ENCODE measurements at places on chromosomes 5 and 9.

DNA sequence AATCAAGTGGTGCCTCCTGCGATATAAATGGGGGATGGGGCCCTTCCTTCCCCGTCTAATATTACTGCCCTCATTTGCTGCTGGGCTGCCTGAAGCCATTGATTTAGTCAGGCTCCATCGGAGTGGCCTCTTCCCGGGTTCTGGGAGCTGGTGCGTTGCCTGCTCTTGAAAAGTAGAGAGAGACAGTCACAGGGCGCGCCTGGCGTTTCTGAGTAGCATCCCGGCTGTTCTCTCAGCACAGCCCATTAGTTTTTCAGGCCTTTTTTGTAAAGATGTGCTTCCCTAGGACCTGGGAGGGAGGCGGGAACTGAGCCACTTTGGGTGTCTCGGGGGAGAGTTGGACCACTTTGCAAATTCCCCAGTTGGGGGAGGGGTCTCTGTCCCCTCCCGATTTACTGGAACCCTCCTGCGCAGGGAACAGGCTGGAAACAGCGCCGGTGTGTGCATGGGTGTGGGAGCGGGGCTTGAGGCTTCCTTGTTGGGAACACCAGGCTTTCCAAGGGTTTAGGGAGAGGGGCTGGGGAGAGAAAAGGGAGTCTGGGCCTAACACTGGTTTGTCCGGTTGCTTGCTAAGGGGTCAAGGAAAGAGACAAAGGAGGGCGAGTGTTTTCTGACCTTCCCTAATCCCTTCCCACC lies 4.7 kb downstream of the PRDM6 start:
- DNase-seq = no peak

- no peak for DNase-seq
Observed at GRCh38 chr5:73564675-73565074, 764 bp downstream of the ANKRA2 start.

GRCh38 chr5:57434227-57434640 lies 48.4 kb downstream of the ACTBL2 start:
- DNase-seq = no peak

- DNase-seq = no peak
Observed at GRCh38 chr9:21585756-21586752, 103.9 kb upstream of the IFNE start.

DNA sequence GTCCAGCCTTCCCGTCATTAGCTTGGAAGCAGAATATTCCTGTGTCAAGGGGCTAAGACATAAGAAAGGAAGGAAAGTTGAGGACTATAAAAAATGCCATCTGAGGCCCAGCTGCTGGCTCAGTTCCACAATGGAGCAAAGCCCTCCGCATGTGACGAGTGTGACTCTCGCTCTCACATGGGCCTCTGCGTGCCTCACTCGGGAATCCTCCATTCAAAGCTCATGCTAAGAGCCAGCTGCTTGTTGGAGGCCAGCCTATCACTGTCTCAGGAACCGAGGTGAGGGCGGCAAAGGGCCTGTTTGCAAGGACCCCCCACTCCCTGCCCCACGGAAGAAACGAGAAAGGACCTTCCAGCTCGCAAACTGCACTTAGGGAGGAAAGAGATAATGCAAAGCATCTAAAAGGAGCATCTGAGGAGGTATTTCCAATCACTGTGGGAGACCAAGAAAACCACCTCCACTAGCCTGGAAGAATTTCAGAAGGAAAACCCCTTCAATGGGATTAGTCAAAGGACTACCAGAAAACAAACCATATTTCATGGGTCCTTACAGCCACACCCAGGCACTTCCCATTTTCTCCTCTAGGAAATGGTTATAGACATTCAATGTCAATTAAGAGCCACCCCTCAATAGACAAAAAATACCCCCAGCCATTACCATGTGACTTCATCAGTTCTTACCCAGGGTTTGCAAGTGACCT lies 95.3 kb downstream of the PRRT1B start:
- no peak for DNase-seq

DNA sequence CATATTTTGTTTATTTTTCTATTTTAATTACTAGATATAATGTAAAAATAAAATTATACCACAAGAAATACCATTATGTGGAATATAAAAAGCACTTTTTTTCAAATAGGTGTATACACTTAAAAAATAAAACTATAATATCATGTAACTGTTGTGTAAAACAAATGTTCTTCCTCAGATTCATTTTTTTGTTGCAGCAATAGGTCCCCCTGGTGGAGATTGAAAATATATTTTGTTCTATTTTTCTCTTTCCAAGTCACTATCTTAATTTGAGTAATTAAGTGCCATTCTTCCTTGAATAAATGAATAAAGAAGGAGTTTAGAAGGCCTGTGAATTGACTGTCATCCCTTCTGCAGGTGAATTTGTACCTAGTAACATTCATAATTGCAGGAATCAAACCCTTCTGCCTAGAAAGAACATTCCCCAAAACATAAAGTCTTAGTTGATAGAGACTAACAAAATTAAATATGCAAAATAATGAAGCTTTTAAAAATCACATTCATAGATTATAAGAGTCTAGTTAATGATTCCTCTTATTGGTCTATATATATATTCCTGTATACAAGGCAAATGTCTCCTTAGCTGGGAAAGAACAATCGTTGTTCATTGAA lies 23.4 kb downstream of the CETN3 start:
- DNase-seq = peak; percentile 9

- DNase-seq = no peak
Observed at GRCh38 chr9:121369595-121370265, at the start of gene STOM. STOM (minus strand) TSS chr9:121370250; CDS start chr9:121370187, 63 bp downstream.

- no peak for DNase-seq
Observed at GRCh38 chr9:36764364-36765076, 191.8 kb downstream of the MELK start.

DNA sequence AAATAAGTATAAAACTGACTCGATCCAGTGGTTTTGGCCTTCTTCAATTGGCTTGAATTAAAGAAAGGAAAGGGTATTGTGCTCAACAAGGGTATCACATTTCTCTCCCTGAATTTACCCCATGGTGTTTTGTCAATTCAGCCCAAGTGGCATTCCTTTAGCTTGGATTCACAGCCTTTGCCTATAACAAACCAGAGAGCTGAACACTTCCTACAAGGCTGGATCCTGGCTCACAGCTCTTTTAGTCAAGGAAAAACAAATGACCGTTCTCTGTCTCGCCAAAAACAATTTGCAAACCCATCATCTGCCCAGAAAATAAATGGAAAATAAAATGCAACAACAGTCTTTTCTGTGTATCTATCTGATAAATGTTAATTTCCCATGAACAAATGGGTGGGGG lies 5.7 kb downstream of the ZNF366 start:
- DNase-seq = no peak

- DNase-seq = no peak
Observed at GRCh38 chr5:67879620-67880510, 335.7 kb upstream of the PIK3R1 start.

DNA sequence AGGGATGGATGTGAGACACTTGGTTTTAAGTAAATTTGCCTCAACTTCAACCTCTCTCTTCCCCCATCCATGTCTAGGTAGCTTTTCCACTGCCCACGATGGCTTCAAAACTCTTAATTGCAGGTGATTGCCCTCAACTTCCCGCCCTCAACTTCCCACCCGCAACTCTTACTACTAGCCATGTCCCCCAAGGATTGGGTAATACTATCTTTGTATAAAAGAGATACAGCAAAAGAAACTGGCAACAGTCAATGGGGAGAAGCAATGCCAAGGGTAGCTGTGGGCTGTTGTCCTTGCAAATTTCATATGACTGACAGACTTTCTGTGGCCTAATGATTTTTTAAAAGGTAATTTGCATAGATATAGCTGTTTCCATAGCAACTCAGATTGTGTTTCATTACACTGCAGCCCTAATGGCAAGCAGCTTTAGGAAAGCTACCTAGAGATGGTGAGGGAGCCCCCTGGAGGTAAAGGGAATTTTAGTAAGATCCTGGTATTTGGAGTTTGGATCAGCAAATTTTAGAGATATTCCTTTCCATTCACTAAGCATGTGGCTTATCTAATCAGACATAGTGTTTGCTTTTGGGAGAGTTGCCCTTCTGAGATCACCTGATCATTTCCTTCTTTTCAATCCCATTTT lies 421.5 kb upstream of the DAP start:
- no peak for DNase-seq

Measured in CD4-positive, alpha-beta T cell treated with Interleukin-4 for 1 hour (primary cell).